Effector memory CD4-positive, alpha-beta T cell (primary cell): ENCODE measurements at places on chromosomes 6 and 20.

DNA sequence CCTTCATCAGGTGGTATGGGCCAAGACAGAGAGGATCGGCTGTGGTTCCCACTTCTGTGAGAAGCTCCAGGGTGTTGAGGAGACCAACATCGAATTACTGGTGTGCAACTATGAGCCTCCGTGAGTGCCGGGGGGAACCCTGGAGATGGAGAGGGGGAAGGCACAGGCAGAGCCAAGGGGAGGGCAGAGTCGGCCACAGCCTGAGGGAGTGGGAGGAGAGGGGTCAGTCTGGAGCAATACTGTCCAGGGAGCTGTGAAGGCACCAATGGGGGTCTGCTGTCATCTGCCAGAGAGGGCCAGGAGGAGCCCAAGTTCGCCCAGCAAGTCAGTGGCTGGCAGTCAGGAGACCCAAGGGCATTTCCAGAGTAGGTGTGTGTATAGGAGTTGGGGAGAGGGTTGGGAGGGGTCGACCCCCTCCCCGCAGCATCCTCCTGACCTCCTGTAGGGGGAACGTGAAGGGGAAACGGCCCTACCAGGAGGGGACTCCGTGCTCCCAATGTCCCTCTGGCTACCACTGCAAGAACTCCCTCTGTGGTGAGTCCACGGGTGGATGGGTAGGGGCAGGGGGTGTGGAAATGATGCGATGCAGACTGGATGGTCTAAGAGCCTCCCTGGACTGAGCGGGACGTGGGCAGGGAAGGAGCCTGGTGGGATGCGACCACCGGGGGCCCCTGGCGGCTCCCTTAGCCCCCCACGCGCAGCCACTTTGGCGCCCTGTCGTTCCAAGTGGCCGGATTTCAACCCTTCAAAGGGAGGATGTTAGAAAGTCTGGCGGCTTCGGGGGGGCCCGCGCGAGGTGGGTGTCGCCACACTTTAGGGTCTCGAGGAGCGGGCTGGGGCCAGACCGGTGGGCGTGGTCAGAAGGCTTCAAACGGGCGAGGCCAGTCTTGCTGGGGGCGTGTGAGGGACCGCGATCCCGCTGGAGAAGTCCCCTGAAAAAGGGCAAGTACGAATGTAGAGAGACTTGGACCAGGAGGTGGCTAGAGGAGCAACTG, 7.2 kb downstream of the PI16 start:
- H3K36me3 ChIP-seq: peaks cover 4% of the 10 kb centered on the region
- H3K27ac ChIP-seq: peak overlapping the region; percentile 62
- H3K4me3 ChIP-seq: no peak overlapping the region
- no peak for DNase-seq

DNA sequence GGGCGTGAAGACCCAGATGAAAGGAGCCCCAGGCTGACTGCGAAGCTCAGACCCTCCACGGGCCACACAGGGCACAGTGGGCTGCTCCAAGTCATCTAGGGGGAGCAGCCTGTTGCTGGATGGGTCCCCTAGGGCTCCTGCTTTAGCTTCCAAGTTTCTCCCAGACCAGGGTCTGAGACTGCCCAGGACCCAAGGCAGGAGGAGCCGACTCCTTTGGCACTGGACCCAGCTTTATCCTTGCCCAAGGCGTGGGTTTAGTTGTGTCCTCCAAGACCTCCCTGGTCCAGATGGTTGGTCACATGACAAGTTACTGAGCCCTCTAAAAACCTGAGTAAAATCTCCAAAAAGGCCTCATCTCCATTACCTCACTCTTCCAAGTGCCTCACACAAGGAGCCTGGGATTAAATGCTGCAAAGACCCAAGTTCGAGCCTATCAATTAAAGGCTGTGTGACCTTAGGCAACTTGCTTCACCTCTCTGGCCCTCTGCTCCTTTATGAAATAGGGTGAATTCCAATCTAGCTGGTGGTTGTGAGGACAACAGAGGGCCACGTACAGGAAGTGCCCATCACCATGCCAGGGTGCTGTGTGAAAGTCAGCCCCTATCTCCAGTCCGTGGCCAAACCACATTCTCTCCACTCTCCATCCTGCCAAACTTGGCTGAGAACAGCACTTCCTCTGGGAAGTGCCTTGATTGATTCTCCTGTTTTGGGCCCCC, 2.5 kb downstream of the NECAB3 start:
- H3K27ac ChIP-seq: no peak overlapping the region
- peaks cover 21% of the 10 kb centered on the region for H3K4me1 ChIP-seq
- no peak overlapping the region for H3K4me3 ChIP-seq
- no peaks in the 10 kb centered on the region for H3K36me3 ChIP-seq

DNA sequence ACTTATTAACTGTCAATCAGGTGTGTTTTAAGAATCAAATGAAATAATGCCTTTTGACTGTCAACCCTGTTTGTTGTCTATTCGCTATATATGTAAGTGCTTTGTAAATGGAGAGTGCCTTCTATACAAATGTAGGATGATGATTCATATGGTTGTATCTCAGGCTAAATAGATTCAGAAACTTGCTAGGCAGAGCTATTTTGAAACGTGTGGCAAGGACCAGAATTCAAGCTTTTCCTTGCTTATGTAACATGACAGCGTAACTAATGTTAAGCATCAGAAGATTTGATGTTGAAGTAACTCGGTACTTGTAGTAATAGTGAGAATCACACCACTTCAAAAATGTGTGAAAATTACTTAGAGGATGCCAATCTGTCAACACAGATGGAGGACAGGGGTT, 3.4 kb downstream of the OGFRL1 start:
- H3K4me1 ChIP-seq: peaks cover 12% of the 10 kb centered on the region
- no peak for DNase-seq
- no peak overlapping the region for H3K27ac ChIP-seq
- peaks cover 14% of the 10 kb centered on the region for H3K36me3 ChIP-seq
- no peak overlapping the region for H3K4me3 ChIP-seq
- no peaks in the 10 kb centered on the region for H3K27me3 ChIP-seq

- no peaks in the 10 kb centered on the region for H3K4me1 ChIP-seq
- no peak overlapping the region for H3K4me3 ChIP-seq
- no peak for DNase-seq
- H3K27ac ChIP-seq: no peak overlapping the region
- H3K27me3 ChIP-seq: no peaks in the 10 kb centered on the region
Measured at GRCh38 chr6:137402143-137402680, 92.0 kb downstream of the OLIG3 start.

DNA sequence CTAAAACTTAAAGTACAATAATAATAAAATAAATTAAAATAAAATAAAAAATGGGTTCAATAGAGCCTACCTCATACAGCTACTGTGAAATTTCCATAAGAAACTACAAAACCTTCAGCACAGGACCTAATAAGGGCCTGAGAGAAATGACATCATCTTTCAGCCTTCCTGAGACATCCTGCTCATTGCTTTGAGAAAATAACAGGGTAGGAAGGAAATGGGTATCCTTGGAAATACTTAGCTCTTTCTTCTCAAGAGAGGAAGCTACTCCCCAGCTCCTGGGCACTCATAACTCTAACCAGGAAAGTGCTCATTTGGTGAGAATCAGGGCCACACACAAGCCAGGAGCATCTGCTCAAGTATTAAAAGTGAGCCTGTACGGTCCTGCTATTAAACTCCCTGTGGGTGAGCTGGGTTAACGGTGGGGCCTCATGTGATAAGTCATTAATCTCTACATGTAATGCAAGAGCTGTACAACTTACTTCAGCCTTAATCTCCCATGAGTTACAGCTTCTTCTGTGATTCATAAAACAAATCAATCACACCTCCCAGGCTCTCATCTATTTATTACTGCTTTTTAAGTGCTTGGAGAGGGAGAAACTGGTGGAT, 141.4 kb downstream of the MAFB start:
- H3K27ac ChIP-seq: no peak overlapping the region
- no peaks in the 10 kb centered on the region for H3K36me3 ChIP-seq
- no peak for DNase-seq
- no peak overlapping the region for H3K4me3 ChIP-seq

GRCh38 chr6:157946053-157946617, 35.5 kb upstream of the SYNJ2 start:
- no peak overlapping the region for H3K27ac ChIP-seq
- H3K27me3 ChIP-seq: no peaks in the 10 kb centered on the region
- peaks cover 32% of the 10 kb centered on the region for H3K36me3 ChIP-seq

GRCh38 chr6:41379306-41379705, 43.9 kb downstream of the NCR2 start:
- H3K4me1 ChIP-seq: peaks cover 7% of the 10 kb centered on the region
- no peak overlapping the region for H3K27ac ChIP-seq
- H3K4me3 ChIP-seq: no peak overlapping the region
- no peak for DNase-seq

DNA sequence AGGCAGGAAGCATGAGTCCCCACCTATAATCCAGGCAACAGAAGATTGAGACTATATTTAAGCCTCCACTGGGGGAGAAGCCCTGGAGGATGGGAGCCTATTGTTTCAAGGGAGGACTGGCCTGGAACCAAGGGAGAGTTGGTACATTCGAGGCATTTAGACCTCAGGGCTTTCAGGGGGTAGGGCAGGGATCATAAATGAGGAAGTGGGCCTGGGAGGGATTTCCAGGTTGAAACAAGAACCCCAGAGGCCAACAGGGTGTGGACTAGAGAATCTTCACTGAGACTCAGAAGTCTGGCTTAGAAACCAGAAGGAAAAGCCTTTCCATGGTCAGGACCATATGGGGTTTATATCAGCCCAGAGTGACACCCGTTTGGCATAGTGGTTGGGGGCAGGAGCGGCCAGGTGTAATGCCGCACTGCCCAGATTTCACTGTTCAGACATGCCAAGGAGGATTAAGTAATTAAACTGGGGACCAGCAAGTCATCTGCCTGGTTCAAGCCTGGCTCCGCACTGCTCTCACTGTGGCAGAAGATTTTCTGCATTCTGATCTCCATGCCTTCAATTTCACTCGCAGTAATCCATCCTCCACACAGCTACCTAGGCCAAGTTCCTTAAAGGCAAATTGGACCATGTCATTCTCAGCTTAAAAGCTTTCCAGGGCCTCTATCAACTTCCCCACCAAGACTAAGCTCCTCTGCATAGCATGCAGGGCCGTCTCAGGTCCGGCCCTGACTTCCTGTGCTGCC, 17.8 kb downstream of the LRFN2 start:
- no peaks in the 10 kb centered on the region for H3K36me3 ChIP-seq
- H3K27me3 ChIP-seq: no peaks in the 10 kb centered on the region
- no peak overlapping the region for H3K27ac ChIP-seq
- H3K4me3 ChIP-seq: no peak overlapping the region
- no peaks in the 10 kb centered on the region for H3K4me1 ChIP-seq
- DNase-seq: no peak

DNA sequence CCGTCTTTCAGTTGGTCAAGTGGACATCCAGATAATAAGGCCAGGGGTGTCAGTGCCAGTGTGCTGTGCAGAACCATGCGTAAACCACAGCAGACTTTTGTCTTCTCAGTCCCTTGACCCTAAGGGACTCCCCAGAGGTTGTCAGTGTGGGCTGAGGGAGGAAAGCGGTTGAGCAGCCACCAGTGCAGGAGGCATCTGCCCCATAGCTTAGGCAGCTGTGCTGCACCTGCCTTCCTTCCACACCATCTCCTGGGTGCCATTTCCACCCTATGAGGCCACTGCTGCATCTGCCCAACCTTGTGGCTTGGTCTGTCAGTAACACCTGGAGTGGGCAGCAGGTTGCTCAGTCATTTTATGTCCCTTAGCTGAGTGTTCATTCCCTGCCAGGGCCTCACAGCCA, 26.0 kb downstream of the PRPF6 start:
- H3K4me1 ChIP-seq: peaks cover 19% of the 10 kb centered on the region
- H3K4me3 ChIP-seq: no peak overlapping the region
- no peak overlapping the region for H3K27ac ChIP-seq
- no peaks in the 10 kb centered on the region for H3K27me3 ChIP-seq

DNA sequence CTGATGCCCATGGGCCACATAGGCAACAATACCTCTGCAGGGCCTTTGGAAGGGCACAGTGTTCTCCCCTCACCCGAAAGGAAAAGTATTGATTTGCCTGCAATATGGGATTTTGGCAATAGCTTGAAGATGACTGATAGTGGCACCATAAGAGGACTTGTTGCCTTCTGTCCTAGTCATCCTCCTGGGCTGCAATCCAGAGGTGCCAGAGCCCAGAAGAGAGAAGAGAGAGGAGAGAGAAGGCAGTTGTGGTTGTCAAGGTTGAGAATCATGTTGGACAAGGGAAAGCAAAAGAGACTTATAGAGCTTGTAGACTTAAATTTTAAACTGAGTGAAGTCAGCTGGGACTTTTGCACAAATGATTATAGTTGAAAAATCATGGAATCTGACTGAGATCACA, 14.6 kb downstream of the HDGFL1 start:
- H3K4me1 ChIP-seq: no peaks in the 10 kb centered on the region
- H3K27me3 ChIP-seq: no peaks in the 10 kb centered on the region
- H3K4me3 ChIP-seq: no peak overlapping the region

- no peak for DNase-seq
- no peaks in the 10 kb centered on the region for H3K27me3 ChIP-seq
- H3K27ac ChIP-seq: no peak overlapping the region
- H3K4me3 ChIP-seq: no peak overlapping the region
Measured at GRCh38 chr6:72916298-72916697, 294.4 kb downstream of the KCNQ5 start.

DNA sequence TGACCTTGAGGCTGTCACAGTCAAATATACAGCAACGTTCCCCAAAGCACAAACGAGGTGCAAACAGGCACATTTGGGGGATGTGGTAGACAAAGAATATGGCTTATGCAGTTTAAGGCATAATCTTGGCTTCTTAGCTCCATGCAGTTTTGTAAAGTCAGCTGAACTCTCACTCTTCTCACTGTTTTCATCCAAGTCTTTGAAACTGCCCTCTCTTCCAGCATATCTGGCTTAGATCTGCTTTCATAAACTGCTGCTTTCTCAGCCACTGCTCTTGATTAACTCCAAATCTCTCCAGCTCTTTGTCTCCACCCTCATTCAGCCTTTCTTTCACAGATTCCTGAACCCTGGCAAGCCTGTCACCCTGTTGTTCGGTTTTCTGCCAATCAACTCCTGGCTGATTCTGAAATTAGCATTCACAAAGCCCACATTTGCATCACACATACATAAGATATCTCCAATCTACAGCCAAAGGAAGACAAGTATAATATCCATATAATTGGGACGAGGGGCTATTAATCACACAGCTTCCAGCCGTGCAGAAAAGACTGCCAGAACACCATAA, 301.1 kb upstream of the RNF217 start:
- H3K4me1 ChIP-seq: no peaks in the 10 kb centered on the region
- H3K36me3 ChIP-seq: no peaks in the 10 kb centered on the region
- no peak overlapping the region for H3K27ac ChIP-seq
- no peak for DNase-seq

GRCh38 chr6:12555267-12555666, 161.3 kb upstream of the PHACTR1 start:
- DNase-seq: no peak
- no peak overlapping the region for H3K4me3 ChIP-seq
- no peak overlapping the region for H3K27ac ChIP-seq
- no peaks in the 10 kb centered on the region for H3K27me3 ChIP-seq
- H3K4me1 ChIP-seq: no peaks in the 10 kb centered on the region

DNA sequence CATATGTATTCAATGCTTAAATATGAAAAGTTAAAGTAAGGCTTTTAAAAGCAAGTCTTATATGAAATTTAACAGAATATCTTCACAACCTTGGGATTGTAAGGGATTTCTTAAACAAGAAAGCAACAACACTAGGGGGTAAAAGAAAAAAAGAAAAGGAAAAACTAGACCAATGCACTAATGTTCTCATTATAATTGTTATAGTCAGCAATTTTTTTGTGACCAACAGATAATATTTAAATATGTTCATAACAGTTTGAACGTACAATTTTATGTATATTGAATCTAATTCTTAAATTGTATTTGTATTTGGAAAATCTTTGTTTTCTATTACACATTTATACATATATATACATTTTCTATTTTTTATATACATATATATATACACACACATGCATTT, 1397.8 kb upstream of the ADGRB3 start:
- H3K36me3 ChIP-seq: no peaks in the 10 kb centered on the region
- DNase-seq: no peak
- H3K27ac ChIP-seq: no peak overlapping the region
- H3K27me3 ChIP-seq: no peaks in the 10 kb centered on the region
- H3K4me1 ChIP-seq: no peaks in the 10 kb centered on the region
